Renal cortex interstitium (tissue), 15 donors: ENCODE measurements at places on chromosomes 12 and 14. TPM values are rescaled to one million over a fixed set of nuclear protein-coding genes. Genes with fewer than 3 reads are reported as not detected.

GRCh38 chr12:67517181-67517887, 131.2 kb upstream of the DYRK2 start:
- no peak for DNase-seq

DNA sequence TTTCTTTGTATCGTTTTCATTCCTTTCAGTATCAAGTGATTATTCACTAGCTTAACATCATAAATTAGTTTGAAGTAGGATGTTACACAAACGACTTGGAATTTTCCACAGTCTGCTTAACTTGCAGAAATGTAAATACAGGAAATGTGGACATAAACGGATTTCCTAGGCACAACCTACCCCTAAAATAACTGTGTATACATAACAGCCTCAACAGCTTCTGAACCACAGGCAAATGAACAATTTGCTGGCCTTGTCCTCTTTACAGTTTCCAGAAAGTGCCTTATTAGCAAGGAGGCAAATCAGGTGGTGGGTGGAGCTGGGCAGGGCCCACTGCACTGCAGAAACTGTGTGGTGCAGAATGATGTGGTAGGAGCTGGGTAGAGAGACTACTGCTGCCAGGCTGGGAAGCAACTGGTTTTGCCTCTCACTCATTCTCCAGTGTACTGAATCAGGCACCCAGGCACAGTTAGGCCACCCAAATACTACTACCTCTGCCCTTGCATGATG, 14.1 kb downstream of the DRAM1 start:
- no peak for DNase-seq

DNA sequence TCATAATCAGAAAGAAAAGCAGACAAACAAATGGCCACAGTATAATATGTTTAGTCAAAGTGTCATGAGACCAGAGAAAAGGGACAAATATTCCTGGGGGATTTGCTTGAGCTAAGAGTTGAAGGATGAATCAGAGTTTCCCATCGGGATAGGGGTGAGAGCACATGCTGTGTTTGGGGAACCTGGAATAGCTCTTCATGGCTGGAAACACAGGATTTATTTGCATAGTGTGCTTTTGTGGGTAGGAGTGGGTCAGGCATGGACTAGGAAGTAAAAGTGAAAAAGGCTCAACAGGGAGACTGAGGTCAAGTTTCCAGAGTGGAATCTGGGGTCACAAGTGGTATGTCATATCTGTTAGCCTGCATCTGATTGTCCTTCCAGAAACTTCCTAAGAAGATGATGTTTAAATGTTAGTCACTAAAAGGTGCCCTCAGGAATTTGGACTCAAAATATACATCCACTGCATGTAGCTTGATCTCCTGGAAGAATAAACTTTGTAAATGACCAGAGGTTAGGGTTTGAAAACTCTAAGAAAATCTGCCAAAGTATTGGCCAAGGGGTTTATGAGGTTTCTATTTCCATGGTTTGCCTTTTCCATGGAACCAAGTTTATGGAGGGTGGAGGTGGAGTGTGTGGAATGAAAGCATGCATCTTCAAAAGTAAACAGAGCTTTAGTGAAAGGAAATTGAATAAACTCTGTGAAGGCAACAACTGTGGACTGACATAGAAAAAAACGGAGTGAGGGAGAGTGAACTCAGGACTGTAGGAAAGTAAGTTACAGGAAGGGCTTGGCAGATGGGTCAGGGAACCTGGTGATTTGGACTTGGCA, 344.6 kb downstream of the C12orf75 start:
- no peak for DNase-seq

KRT7 gene
- polyA plus RNA-seq = 37.4 TPM

DNA sequence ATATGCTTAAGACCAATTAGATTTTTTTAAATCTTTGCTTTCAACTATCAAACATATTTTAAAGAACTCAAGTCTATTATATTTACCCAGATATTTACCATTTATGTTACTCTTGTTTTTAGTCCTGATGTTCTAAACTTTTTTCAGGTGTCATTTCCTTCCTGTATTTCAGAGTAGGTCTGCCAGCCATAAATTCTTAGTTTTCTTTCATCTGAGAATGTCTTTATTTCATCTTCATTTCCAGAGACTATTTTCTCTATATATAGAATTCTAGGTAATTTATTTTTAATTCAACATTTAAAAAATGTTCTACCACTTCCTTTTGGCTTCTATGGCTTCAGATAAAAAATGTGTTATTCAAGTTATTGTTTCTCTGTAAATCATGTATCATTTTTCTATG, 218.2 kb upstream of the AMIGO2 start:
- no peak for DNase-seq

- no peak for DNase-seq
These were observed 3.7 kb upstream of the TAS2R19 start for GRCh38 chr12:11026118-11026517.

KLHL33 gene
- polyA plus RNA-seq = 0.47 TPM

OXA1L gene
- 136 TPM for polyA plus RNA-seq

- no peak for DNase-seq
These were observed 145.8 kb downstream of the DICER1 start for GRCh38 chr14:95011445-95012006.

BICDL1 gene
- 35.3 TPM for polyA plus RNA-seq
